Occipital lobe (tissue), 3 donors: ENCODE measurements at places on chromosomes 2 and 18. TPM values are rescaled to one million over a fixed set of nuclear protein-coding genes. Genes with fewer than 3 reads are reported as not detected.

Gene GREB1
- 1.4 TPM for total RNA-seq

Gene REG3G
- not detected for total RNA-seq

Gene ST6GAL2
- 148 TPM for total RNA-seq

- no peak for DNase-seq
Measured at GRCh38 chr2:19687017-19687659, 214.6 kb downstream of the TTC32 start.
